NCI-H1694 (cell line): ENCODE measurements at places on chromosomes 12 and 14.

- DNase-seq: no peak
Observed at GRCh38 chr12:43237238-43237879, 314.6 kb downstream of the ADAMTS20 start.

DNA sequence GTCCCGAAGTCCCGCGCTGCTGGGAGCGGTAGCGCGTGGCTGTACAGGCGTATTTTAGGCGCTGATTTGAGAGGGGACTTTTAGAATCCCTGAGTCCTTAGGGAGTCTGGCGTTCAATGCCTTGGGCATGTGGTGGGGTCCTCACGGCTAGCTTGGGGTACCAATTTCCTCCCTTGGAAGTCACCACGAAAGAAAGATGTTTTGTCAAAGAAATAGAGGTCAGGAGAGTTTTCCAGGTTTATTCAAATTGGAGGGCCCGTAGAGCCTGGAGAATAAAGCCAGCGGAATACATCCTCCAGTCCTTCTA lies 63.9 kb downstream of the KLHL28 start:
- DNase-seq: peak; percentile 62

- DNase-seq: no peak
Observed at GRCh38 chr12:53179687-53180219, 769 bp upstream of the ZNF740 start.

- DNase-seq: no peak
Observed at GRCh38 chr12:16063726-16064125, 152.6 kb downstream of the DERA start.
